NCI-H1417 (cell line): ENCODE measurements at places on chromosomes 1 and 21.

DNA sequence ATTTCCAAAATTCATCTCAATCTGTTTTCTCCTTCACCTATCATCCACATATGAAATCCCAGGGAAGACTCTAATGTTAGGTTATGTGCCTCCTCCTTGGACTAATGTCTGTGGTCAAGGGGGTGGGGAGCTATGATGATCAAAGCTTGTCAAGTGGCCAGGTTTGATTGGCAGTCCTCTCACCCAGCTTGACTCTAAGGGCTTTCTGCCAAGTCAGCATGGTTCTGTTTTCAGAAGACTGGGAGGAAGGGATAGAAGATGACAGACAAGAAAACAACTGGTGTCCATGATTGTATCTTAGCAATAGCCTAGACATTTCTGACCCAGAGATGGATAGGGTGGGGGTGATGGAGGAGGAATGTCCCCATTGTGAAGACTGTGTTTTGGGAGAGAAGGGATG, 9.1 kb upstream of the THEM5 start:
- peak; percentile 20 for DNase-seq

DNA sequence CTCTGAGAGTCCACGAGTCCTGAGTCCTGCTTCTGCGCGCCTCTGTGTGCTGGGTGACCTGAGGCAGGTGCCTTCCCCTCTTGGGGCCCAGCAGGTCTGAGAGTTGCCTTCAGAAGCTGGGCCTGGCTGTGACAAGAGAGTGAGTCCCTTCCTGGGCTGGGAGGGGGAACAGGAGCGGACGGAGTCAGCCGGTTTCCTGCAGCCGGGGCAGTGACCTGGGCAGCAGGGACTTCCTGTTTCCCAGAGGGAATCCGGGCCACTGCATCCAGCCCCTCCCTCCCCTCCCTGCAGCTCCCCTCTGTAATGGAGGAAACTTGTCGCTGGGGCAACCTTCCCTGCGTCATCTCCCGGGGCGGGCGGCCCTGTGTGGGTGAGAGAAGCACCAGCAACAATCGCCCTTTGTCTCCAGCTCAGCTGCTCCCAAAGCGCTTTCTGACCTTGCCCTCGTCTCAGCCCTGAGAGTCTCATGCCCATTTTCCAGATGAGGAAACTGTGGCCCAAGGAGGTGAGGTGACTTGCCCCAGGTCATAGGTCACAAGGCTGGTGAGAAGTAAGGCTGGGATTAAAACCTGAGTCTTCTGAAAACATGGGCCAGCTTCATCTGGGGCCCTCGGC, 61.1 kb downstream of the SDC3 start:
- DNase-seq, result peak; percentile 80

DNA sequence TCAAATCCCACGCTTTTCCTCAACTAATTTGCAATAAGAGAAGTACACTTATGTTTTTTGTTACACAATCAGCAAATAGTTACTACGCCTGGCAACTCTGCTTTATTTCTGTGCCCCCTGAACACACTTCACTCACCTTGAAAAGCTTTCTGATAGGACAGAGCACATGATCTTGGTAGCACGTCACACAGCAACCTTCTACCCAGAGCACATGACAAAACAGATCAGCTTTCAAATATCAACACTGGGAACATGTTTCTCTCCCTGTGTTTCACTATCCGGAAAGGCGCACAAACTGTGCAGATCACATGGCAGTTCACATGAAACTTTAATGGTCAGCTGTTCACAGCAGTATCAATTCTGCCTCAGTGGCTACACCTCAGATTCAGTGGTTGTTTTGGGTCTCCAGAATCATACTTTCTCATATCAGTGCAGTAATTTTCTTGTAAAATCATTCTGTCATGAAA, 2.2 kb downstream of the SLC19A2 start:
- peak; percentile 55 for DNase-seq

DNA sequence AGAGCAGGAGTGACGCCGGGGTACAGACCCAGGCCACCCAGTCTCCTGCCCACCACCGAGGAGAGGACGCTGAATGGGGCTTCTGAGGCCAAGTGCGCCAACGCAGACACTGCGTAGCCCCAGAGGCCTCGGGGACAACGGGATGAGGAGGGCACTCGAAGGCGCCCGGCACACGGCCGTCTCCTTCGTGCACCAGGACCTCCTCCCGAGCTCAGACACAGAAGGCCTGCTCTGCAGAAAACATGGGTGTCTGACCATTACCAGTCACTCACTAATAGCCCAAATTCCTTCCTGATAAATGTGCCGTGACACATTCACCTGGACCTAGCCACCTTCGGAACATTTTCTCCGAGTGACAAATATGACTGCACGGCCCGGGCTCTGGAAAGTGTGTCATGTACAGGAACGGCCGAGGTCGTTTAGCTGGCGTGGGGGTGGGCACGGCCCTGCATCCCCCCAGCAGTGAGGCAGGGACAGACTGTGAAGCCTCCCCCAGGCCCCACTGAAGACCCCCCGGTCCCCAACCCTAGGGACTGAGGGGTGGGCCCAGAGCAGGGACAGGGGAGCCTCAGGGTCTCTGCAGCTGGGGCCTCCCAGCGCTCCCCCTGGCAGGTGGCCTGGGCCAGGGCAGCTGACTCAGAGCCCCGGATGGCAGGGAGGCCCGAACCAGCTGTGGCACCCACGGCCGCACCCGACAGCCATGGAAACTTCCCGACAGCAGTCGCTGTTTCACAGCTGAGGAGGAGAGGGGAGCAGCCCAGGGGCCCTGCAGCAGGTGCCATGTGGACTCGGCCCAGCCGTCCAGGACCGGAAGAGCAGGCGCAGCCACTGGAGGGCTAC, 16.7 kb upstream of the COL6A2 start:
- no peak for DNase-seq

GRCh38 chr1:164064501-164064900, 494.5 kb upstream of the PBX1 start:
- DNase-seq, result no peak

GRCh38 chr1:19045898-19046880, 89.7 kb upstream of the IFFO2 start:
- DNase-seq, result no peak

- no peak for DNase-seq
These were observed 62.4 kb upstream of the TIAM1 start for GRCh38 chr21:31406510-31406909.

- no peak for DNase-seq
These were observed 3.4 kb downstream of the GDAP2 start for GRCh38 chr1:117925981-117926380.

DNA sequence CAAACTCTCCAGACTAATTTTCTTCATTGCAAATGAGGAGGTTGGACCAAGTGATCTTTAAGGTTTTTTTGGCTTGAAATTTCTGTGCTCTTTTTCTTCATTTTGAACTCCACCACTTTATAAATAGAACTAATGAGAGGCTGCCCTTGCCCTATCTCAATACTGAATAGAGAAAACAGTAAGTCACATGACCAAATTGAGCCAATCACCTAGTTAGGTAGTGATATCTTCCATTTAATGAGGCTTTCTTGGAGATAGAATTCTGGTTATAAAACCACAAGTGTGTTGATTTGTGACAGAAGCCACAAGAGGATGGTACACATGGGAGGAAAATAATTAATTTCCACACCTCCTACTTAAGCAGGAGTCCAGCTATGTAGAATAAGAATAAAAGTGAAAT, 263.4 kb upstream of the SNX7 start:
- DNase-seq, result no peak

DNA sequence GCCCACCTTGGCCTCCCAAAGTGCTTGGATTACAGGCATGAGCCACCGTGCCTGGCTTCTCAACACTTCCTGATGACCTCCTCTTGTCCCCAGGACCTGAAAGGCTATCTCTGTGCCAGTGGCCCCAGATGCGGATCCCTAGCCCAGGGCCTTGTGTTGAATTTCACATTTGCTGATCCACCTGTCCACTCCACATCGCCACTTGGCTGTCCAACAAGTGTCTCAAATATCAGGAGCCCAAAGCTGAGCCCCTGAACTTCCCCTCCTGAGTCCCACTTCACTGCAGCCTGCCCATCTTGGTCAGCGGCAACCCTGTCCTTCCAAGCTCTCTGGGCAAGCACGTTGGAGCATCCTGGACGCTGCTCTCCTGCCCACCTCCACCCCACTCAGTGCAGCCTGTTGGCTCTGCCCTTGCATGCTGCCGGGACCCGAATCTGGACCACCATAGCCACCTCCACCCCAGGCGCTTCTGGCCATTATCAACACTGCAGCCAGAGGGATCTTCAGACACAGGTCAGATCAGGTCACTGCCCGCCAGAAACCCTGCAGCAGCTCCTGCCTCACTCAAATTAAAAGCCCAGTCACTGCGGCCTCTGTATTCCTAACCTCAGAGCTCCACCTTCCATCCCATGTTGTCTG, 352.5 kb upstream of the VAMP3 start:
- no peak for DNase-seq

DNA sequence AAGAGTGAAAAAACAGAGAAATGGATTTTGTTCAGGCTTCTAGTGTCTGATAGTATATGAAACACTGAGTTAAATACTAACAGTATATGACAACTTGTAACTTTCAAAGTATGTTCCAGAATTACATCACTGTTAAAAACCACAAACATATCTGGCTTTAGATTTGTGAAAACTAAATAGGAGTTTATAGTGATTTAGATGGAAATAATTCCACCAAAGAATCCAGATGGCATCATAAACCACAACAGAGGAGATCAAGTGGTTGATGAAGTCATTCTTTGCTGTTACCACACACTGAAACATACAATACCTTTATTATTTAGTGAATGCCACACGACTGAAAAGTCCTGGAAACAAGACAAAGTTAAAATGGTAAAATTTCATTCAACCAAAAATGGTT, 37.2 kb downstream of the ALG14 start:
- DNase-seq, result no peak

- DNase-seq, result no peak
These were observed 394.3 kb downstream of the TGFB2 start for GRCh38 chr1:218739426-218739825.

GRCh38 chr1:14339288-14339687, 259.2 kb upstream of the KAZN start:
- DNase-seq, result no peak

GRCh38 chr1:82225421-82226185, 424.9 kb downstream of the ADGRL2 start:
- DNase-seq, result peak; percentile 29

- no peak for DNase-seq
These were observed 11.1 kb downstream of the BCAN start for GRCh38 chr1:156652992-156653355.

- no peak for DNase-seq
These were observed 49.6 kb downstream of the CD58 start for GRCh38 chr1:116521186-116521585.

DNA sequence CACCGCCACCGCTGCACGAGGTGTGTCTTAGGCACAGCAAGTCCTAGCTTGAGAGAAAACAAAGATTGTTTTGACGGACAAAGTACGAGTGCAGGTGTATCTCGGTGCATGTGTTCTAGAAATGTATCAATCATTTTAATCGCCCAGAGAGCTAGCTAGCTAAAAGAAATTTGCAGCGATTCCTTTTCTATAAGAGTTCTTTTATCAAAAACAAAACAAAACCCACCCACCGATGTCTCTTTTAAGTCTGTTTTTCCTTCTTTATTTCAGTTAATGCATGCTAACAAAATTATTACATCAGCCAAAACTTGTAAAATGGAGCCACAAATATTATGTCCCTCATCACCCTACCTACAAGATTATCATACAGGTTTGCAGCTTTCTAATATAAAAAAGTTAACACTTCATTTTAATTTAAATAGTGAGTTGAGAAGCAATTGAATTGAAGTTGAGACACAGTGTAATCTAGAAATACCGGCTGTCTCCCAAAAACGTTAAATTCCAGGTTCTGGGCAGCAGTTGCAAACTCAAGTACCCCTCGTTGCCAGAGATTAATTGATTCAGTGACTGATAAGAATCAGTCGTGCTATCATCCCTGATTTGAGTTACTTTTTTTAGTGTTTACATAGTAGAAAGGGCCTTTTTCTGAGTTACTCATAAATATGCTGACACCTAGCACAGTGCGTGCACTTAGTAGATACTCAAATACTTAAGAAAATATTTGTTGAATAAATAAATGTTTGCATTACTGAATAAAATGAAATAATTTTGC, 1.5 kb upstream of the SYDE2 start:
- DNase-seq, result no peak

DNA sequence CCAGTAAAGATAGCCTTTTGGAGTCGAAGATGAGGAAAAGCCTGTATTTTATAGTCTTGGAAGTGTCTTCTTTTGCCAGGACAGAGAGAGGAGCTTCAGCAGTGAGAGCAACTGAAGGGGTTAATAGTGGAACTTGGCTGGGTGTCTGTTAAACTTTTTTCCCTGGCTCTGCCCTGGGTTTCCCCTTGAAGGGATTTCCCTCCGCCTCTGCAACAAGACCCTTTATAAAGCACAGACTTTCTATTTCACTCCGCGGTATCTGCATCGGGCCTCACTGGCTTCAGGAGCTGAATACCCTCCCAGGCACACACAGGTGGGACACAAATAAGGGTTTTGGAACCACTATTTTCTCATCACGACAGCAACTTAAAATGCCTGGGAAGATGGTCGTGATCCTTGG, at the start of gene VCAM1:
Gene VCAM1, plus strand, starts transcription at position 253 of the 400 bp plus-strand sequence. Its CDS starts 119 bp downstream, at position 372.
- no peak for DNase-seq

DNA sequence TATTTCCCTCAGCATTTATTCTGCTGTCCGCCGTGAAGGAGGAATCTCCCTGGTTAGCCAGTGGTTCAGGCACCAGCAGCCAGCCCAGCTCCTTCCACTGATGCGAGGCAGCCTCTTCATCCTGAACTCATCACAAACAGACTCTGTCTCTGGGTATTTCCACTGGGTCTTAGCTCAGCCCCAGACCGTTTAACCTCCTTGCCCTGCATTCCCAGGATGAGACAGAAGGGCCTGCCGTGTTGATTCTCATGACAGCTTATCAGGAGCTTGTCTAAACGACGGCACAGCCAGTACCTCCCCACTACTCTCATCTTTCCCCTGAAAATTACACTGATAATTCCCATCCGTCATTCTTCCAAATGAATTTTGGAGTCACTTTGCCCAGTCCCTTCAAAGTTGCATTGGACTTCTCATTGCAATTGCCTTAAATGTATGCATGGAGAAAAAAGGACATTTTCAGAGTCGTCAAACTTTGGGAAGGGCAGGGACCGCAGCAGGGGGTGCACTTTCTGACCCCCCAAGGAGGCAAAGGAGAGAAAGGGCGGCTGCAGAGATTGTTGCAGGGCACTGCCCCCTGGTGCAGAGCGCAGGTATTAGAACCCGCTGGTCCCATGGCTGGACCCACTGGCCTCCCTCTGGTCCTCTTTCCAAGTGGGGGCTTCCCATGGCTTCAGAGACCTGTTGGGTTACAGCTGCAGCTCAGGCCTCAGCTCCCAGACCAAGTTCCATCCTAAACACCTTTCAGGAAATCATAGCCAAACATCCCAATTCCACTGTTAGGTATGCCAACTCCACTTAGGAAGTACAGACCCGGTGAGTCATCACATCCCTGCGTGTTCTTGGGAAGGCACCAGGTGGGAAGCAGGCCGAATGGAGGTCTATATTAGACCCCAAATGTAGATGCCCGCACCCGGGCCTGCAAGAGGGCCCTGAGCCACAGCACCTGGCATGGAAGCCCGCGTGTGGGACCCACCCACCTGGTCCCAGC, 3.7 kb upstream of the MEGF6 start:
- DNase-seq, result peak; percentile 20

- no peak for DNase-seq
These were observed 27.4 kb upstream of the RNF2 start for GRCh38 chr1:185017966-185018365.

GRCh38 chr1:248593226-248593625, 4.3 kb downstream of the OR2T10 start:
- DNase-seq, result no peak
